SHP77 treated with DMSO at 0.1 percent for 48 hours (cell line): ENCODE measurements at places on chromosomes 13 and 19.

DNA sequence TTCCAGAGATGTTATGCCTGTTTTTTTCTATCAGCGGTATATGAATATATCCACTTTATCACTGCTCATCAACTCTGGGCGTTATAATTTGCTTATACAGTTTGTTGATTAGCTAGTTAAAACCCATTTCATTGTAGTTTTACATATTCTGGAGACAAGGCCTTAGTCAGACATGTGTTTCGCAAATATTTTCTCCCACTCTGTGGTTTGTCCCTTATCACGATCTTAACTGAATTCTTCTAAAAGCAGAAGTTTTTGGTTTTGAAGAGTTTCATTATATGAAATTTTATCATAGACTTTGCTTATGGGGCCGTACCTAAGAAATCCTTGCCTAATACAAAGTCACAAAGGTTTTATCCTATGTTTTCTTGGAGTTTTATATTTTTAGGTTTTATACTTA lies 84.6 kb downstream of the FRY start:
- no peak for DNase-seq

GRCh38 chr13:74869846-74870245 lies 612.1 kb downstream of the TBC1D4 start:
- no peak for DNase-seq

DNA sequence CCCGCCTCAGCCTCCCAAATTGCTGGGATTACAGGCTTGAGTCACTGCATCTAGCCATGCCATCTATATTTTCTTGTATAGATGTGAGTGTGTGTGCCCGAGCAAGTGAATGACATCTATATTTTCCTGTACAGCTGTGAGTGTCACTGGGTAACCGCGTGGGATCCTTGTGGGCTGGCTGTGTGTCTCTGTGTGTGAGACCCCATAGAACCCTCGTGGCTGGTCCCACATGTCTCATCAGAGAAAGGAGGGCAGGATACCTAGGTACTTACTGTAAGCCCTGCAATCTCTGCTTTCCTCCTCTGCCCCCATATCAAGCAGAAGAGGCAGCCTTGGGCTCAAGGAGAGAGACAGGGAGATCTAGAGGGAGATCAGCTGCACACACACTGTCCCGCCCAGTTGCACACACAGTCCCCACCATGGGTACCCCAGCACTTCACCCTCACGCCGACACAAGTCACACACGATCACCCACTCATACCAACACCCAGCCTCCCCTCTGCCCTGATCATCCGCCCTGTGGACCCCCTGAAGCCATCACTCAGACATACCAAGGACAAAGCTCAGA lies 655 bp downstream of the DENND1C start:
- DNase-seq: no peak

- no peak for DNase-seq
Observed at GRCh38 chr13:40639221-40639681, 27.2 kb downstream of the FOXO1 start.

DNA sequence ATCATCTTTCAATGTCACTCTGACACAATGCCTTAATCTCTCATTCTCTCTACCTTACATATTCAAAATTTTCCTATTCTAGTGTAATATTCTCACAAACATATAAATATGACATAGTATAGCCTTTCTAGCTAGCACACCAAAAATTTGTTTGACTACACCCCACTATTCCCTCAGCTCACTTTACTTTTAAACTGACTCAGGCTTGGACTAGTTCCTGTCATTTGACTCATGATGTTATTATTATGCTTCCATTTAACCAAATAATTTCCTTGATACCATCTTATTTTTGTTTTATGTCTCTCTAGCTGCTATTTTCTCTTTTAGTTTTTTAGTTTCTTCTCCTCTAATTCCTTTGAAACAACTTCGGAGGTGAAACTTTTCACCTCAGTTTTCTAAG lies 1745.6 kb upstream of the PCDH20 start:
- DNase-seq: no peak

DNA sequence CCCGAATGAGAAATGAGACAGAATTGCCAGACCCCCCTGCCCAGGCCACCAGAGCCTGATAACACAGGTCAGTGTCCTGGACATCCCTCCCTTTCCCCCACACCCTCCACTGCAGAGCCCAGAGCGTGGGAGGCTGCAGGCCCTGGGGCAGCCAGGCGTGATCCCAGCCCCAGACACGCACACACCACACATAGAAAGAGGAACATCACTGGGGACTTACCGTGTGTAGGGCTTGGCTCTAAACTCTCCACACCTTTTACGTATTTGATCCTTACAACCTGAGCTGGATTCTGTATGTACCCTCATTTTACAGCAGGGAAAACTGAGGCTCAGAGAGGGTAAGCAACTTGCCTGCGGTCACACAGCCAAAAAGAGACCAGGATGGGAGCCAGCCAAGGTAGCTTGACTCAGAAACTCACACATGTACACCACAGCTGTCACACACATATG lies 334 bp upstream of the ANGPTL6 start:
- no peak for DNase-seq

DNA sequence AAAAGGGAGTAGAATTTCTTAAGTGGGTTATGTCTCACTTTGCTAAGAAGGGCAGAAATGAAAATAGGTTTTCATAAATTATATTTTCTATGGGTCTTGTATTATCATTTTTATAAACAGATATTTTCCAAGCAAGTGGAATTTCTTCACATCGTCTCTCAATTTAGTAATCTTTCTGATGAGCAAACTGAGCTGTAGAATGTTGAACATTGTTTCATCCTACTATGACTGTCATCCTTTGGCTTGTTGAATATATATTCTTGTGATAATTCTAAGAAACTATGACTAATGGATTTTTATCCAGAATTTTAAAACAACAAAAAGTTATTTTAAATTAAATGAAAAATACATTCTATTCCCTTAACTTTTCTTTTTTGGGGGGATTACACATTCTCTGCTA lies 313.8 kb downstream of the ENOX1 start:
- no peak for DNase-seq

- peak; percentile 90 for DNase-seq
Observed at GRCh38 chr19:39506944-39507714, 7.8 kb upstream of the SELENOV start.

- DNase-seq: no peak
Observed at GRCh38 chr13:100941377-100942368, 267.1 kb upstream of the TMTC4 start.

DNA sequence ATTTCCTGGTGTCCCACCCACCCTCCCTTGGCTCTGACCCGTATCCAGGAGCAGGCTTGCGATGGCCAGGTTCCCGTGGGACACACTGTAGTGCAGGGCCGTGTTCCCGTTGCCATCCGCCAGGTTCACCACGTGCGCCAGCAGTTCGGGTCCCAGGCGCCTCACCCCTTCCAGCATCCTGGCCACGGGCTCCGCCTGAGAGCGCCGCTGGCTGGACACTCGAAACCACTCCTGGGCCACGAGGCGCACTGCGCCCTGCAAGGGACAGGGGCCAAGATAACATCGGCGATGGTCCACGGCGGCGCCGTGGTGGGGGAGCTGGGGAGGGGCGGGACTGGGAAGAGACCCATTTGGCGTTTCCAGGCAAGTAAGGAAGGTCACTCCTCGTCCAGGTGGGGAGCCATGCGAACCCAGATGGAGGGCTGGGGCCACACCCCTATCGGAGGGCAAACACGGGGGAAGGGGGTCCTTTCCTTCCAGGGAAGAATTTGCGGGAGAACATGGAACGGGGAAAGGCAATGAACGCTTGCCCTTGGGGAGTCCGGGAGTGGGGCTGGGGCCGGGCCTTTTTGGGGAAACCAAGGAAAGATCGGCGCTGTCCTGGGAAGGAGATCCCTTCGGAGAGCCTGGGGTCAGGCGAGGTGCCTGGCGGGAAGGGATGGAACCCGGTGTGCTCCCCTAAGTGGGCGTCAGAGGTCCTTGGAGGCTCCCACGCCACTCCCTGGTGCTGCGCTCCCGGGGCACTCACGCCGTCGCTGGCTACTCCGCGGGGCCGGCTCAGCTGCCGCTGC lies 9.9 kb downstream of the KANK3 start:
- DNase-seq: no peak

- no peak for DNase-seq
Observed at GRCh38 chr13:110359840-110360301, 52.8 kb downstream of the COL4A2 start.
